GF-D8 (cell line): ENCODE measurements at places on chromosomes 16 and 17.
A peak's percentile ranks its signal among the peaks of the same experiment; 100 is the strongest.

- no peak for DNase-seq
Observed at GRCh38 chr16:11390573-11391495, 45.6 kb downstream of the RMI2 start.

GRCh38 chr16:4570688-4571321 lies 14.7 kb downstream of the C16orf96 start:
- DNase-seq, result no peak

- no peak for DNase-seq
Observed at GRCh38 chr16:14199624-14200023, 128.5 kb downstream of the MRTFB start.

DNA sequence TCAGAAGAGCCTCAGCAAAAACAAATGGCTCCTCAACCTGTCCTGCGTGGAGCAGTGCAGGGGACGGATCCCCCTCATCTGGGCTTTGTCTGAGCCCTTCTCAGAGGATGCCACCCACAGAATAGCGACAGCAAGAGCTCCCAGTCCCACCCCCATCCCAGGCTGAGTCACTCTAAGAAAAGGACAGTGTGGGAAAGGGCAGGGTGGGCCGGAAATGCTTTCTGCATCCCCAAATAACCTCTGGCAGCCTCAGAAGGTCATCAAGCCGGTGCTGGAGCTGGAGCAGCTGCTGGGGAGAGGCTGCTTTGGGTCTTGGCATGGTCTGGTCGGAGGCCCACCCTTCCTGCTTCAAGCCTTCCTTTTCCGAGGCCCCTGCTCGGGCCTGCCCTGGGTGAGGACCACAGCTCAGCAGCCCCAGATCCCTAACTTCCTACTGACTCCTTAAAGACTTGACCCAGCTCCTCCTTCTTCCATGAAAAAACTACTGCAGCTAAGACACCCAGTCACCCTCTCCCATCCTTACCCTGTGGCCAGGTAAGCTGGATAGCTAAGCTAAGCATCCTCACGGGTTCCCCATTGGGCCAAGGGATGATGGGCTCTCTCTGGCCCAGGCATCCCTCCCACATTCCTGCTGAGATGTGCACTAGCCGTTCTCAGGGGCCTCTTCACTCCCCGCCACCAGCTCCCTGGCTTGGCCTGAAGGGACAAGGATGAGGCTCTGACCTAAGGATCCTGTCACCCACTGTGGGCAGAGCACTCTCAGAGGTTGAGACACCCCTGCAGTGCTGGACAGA lies 8.7 kb downstream of the SLC12A4 start:
- DNase-seq, result no peak

DNA sequence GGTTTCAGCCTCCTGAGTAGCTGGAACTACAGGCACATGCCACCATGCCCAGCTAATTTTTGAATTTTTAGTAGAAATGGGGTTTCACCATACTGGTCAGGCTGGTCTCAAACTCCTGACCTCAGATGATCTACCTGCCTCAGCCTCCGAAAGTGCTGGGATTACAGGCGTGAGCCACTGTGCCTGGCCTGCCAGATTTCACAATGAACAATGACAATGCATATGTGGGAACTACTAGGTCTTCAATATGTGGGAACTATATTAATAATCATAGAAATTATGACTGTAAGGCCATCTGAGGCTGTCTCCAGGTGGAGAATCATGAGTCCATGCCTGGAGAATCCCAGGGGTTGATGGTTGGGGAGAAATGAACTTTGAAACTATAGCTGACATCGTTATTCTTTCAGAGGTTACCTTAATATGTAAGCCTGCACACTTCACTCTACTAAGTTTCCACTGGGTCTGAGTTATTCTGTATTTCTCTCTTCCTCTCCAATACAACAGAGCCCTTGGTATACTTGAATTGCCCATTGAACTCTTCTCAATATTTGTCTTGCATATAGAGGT lies 7.2 kb upstream of the DRC7 start:
- no peak for DNase-seq

DNA sequence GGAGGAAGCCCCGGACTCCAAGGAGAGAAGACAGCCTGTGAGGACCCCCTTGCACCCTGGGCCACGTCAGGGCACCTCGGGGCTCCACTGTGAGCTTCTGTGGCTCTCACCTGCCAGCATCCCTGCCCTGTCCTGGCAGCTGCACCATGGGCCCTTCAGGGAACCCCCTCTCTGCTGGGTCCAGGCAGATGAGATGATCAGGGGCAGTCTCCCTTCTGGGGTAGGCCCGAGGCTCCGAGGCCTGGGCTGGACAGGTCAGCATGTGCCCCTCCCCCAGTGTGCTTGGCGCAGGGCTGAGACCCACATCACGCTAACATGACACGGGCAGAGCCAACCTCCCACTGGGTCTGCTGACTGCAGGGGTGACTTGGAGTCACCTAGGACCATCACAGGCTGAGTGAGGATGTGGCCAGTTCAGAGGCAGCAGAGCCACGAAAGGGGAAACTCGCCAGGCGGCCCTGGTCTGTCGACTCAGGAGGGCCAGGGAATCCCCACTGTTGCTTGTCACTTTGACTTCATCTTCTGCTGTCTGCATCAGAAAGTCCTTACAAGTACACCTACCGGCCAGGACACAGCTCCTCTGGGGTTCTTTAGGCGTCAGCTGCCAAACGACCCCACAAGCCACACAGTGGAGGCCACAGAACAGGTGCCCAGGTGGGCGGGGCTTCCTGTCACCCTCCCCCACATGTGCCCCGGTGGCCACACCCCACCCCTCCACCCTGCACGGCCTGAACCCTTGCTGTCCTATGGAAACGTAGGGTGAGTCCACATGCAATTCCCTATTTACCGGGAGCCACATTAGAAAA lies 2.2 kb downstream of the GALNS start:
- peak; percentile 25 for DNase-seq

DNA sequence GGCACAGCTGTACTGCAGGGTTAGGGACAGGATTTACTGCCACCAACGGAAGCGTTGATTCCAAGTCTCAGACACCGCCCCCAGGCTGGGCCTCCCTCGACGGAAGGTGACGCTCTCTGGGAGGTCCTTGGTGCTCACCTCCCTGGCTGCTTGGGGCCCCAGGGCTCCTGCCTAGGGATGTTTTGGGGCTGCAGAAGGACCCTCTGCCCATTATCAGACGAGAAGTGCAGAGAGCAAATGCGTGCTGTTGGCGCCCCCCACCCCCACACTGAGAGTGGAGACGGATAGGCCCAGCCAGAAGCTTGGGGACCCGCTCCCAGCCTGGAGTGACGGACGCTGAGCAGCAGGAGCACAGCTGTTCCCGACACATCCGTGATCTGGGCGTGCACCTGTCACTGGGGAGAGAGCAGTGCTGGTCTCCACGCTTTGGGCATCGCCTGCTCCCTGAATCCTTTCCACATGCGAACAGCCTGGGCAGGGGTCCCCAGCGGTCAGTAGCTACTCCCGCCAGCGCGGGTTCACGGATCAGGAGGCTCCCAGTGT lies 5.1 kb upstream of the SOX8 start:
- no peak for DNase-seq

GRCh38 chr16:49821614-49822282 lies 34.2 kb downstream of the ZNF423 start:
- no peak for DNase-seq

- no peak for DNase-seq
Observed at GRCh38 chr17:44146375-44147346, 4.9 kb downstream of the HROB start.

GRCh38 chr17:73585583-73585982 lies 58.7 kb downstream of the SDK2 start:
- DNase-seq, result no peak

DNA sequence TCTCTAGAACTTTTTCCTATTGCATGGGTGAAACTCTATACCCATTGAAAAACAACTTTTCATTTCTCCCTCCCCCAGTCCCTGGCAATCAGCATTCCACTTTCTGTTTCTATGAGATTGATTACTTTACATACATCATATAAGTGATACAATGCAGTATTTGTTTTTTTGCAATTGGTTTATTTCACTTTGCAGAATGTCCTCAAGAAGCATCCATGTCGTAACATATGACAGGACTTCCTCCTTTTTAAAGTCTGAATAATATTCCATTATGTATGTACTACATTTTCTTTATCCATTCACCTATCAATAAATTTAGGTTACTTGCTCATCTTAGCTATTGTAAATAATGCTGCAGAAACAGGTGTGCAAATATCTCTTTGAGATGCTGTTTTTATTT lies 8.8 kb downstream of the IL21R start:
- no peak for DNase-seq

DNA sequence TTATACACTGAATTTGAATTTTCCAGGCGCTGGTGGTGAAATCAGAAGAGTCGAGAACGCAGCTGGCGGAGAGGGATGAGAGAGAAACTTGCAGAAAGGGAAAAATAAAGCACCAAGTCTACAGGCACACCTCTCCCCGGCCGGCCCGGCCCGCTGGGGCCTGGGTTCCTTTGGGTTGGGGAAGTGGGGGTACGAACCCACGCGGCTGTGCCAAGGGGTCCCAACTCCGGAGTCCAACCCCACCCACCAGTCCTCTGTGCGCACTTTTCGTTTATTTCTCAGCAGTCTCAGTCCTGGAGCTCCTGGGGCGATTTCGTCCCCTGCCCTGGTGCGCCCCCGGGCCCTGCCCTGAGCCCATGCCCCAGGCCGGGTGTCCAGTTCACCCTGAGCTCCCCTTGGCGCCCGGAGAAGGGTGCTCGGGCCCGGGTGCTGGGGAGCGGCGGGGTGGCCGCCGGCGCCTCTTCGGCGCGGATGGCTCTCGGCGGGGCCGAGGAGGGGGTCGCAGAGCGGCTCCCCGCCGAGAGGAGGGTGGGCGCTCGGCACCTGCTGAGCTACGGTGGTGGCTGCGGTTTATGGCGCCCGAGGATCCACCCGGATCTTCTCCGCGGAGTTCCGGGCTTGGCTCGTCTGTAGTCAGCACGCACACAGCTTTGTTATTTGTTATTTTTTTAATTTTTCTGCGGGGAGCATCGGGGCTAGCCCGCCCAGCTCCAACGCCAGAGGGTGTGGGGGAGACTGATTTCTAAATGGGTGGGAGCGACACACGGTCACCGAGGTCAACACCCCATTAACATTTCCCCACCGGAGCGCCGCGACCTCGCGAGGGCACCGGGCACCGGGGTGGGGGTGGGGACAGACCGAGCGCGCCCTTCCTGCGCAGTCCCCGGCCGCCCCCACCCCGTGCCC lies 15.7 kb upstream of the CBX8 start:
- no peak for DNase-seq

DNA sequence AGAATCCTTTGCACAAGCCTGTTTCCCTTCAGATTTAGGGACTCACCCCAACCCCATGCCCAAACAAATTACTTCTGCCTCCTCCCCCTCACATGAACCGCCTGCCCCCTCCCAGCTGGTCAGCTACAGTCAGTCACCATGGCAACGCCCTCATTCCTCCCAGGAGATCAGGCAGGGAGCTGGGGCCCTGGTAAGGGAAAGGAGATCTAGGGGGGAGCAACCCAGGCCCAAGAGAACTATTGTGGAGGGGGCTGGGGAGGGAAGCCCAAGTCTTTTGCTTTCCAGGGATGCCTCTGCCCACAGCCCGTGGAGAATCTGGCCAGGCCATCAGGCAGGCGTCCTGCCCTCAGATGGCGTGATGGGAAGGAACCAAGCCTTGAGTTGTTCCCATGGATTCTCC lies 2.8 kb downstream of the FAM171A2 start:
- DNase-seq, result no peak

DNA sequence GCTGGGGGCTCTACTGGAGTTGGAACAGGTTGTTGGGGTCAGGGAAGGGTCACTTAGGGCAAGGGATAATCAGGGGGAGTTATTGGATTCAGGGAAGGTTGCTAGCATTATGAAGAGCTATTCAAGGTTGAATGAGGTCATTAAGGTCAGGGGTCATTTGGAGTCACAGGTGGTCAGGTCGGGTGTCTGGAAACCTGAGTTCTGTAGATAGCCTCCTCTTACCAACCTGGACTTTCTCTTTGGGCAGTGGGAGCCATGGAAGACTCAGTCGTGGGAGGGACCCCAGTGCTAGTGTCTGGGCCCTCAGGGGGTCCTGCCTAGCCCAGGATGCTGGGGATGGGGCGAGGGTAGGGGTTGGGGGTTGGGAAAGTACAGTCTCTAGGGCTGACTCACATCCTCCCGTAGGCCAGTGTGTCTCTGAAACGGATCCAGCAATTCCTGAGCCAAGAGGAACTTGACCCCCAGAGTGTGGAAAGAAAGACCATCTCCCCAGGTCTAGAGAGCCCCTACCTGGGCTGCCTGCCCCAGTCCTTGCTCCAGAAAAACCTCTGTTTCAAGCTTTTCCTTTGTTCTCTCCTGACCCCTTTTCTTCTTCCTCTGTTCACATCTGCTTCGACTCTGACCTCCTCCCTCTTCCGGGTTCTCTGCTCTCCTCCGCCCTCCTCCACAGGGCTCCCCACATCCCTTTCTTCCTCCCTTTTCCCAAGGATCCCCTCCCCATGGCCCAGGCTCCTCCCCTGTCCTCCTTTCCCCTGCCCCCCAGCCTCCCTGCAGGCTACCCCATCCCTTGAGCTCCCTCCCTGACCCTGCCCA lies 33.5 kb downstream of the ABCC3 start:
- no peak for DNase-seq
